ENCODE measurements at places on chromosomes 1 and 21.

DNA sequence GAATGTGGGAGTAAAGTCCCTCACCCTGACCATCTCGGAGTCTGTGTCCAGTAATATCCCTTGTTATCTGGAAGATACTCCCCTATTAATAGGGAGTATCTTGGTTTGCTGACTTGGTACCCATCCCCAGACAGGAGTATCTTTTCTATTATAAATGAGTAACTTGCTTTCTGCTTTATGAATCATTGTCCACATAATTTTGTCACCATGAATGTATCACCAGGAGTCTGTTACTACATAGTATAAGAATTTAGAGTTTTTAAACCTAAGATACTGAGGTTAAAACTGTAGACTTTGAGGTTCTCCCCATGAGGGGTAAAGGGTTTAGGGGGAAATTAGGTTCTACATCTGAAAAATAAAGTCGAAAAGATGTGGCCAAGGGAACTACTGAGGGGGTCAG, 175.6 kb downstream of the FCRL5 start:
- no peak for DNase-seq

DNA sequence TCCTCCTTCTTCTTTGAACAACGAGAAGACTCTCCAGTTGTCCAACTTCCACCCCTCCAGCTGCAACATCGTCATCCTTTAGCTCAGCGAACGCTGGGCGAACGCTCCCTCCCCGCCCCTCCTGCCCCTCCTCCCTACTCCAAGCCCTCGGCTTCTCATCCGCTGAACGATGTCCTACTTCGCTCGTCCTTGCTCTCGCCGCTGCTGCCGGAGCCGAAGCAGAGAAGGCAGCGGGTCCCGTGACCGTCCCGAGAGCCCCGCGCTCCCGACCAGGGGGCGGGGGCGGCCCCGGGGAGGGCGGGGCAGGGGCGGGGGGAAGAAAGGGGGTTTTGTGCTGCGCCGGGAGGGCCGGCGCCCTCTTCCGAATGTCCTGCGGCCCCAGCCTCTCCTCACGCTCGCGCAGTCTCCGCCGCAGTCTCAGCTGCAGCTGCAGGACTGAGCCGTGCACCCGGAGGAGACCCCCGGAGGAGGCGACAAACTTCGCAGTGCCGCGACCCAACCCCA, at the start of gene BCAN:
BCAN (plus strand) TSS at position 357 of the 504 bp plus-strand sequence. CDS start 3,938 bp downstream, outside the sequence.
- DNase-seq = peak; percentile 29

GRCh38 chr1:77498918-77499317, 183.5 kb downstream of the ZZZ3 start:
- DNase-seq = no peak

DNA sequence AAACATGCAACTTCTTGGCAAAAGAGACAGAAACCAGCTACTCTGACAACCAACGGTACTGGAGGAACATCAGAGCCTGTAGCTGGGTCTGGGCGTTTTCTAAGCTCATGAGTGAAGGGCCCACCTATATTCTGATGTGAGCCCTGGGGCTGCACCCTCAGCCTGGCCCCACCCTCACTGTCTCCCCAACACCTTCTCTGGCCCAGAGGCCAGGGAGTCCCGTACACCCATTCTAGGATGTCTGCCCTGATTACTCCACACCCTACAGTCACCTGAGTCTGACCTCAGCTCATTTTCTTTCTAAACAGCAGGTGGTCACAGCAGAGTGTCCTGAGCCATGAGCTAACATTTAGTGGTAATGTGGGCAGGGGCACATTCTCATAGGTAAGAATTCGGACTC, 439.2 kb downstream of the MATN1 start:
- no peak for DNase-seq

GRCh38 chr21:16969636-16970035, 543.2 kb upstream of the CXADR start:
- DNase-seq = no peak

GRCh38 chr1:38138498-38139233, 92.1 kb upstream of the POU3F1 start:
- peak; percentile 91 for DNase-seq

DNA sequence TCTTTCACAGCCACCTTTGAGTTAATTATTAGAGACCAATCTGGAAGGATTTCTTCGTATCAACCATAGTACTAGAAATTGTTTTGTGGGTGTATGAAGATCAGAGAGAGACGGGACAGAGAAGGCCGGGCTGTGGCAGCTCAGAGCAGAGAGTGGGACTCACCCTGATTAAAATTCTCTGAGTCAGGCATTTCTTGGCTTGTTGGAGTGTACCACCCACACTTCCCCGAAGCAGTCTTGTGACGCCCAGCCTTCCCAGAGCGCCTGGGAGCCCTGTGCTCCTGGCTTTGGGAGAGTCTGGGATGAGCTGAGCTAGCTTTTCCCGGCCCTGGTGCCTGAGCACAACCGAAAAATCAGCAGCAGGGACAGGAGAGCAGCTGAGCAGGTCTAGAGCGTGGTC, 19.4 kb downstream of the PLEKHM2 start:
- DNase-seq = peak; percentile 89

GRCh38 chr1:26686795-26687194, 9.0 kb upstream of the ARID1A start:
- peak; percentile 67 for DNase-seq

Data from amniotic epithelial cell (primary cell).